H9 (cell line): ENCODE measurements at places on chromosomes 1 and 21. TPM values are rescaled to one million over a fixed set of nuclear protein-coding genes. Genes with fewer than 3 reads are reported as not detected.
A peak's percentile ranks its signal among the peaks of the same experiment; 100 is the strongest.

ADGRL4 gene
- total RNA-seq = 0.24 and 0.63 TPM in 2 replicates

HIVEP3 gene
- 1.2 and 1.4 TPM in 2 replicates for total RNA-seq

DNA sequence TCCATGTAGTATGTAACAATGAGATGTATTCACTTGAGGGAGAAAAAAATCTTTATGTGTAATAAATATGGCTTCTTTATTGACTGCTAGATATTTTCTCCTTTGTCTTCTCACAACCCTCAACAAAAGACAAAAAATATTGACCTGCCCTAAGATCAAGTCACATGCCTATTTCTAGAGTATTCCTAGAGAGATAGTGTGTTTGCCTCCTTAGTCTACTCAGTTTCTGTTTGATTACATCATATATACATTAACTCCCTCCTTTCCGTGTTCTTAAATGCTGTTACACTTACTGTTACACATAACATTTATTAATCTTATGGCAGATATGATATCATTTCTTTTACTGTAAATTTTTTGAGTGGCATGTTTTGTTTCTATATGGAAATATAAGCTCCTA lies 281.6 kb upstream of the RGS18 start:
- no peak for DNase-seq

SDHB gene
- total RNA-seq = 76.7 and 77.5 TPM in 2 replicates

KRTAP20-3 gene
- total RNA-seq = not detected in 2 replicates

DNA sequence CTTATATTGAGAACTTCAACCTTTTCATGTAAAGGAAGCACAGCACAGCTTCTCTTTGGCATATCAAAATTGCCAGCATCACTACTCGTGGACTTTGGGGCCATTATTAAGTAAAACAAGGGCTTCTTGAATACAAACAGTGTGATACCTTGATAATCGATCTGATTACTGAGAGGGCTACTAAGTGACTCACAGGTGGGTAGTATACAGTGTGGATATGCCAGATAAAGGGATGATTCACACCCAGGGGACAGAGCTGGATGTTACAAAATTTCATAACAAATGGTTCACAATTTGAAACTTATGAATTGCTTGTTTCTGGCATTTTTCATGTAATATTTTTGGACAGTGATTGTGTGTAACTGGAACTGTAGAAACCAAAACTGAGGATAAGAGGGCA lies 15.4 kb downstream of the HDAC1 start:
- DNase-seq = no peak

GRCh38 chr1:232697187-232697822 lies 67.4 kb upstream of the SIPA1L2 start:
- DNase-seq = no peak

DNA sequence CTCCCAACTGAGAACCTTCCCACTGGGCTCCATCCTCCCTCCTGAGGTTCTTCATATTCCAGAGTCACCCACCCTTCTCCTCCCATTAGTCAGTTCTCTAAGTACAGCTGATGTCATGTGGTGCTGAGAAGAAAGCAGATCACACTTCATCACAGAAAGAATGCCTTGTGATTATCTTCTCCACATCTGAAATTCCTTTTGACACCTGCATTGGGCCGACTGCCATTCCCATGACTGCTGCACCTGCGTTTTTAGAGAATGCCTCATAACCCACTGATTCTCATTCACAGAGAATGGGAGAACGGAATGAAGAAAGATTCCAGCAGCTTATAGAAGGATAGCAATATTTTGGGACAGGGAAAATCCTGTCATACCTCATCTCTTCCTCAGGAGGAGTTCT lies 14.3 kb downstream of the LEPR start:
- no peak for DNase-seq

- DNase-seq = no peak
These were observed 55.5 kb upstream of the GALNT2 start for GRCh38 chr1:230011333-230012092.

DNA sequence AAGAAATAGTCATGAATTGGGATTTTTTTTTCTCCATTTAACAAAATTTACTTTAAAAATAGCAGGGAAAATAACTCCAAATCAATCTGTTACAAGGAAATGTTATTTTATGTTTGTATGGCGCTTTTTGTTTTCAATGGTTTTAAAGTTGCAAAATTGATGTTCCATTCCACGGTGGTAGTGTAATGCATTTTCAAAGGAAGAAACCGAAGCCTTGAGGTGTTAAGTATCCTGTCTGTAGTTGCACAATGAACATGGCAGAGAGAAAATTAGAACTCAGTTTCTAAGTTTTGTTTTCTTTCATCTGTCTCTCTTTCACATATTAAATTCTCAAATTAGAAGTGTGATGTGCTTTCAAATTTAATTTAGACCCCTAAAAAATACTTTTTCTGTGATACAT lies 841.8 kb downstream of the USP25 start:
- no peak for DNase-seq

DNA sequence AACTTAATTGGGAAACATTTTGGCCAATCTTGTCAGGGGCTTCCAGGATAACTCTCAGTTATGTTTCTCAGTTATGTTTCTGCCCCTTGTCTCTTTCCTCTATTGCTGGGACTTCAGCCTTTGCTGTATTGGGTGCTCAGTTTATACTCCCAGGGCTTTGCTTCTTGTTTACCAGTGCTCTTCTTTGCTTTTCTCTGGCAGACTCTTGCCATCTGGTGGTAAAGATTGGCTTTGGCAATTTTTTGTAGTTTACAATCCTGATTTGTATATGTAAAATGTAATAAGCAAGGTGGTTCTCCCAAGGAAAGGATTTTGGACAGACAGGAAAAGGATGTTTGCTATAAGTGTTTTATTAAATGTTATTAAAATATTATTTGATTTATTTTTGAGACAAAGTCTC lies 37.9 kb downstream of the FABP3 start:
- DNase-seq = no peak

GRCh38 chr1:241637604-241638003 lies 2.6 kb downstream of the CHML start:
- DNase-seq = no peak

GBP5 gene
- total RNA-seq = not detected in 2 replicates

OPRD1 gene
- total RNA-seq = 1.8 and 2.5 TPM in 2 replicates

DNA sequence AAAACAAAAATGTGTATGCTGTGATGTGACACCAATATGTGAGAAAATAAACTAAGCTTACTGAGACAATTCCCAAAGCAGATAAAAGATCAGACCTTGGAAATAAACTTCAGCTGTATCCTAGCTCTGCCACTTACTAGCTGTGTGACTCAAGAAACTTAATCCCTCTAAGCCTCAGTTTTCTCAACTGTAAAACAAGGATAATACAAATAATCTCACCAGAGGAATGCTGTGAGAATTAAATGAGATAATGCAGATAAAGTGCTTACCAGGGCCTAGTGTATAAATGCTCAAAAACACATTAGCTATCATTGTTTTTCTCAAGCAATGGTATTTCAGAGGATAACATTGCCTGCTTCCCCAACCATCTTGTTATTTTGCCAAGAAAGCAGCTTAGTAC lies 2.1 kb downstream of the HEATR1 start:
- DNase-seq = no peak

USP21 gene
- 17.9 and 18.4 TPM in 2 replicates for total RNA-seq

ZRANB2 gene
- total RNA-seq = 91.0 and 103 TPM in 2 replicates

- DNase-seq = peak; percentile 41
These were observed 91.7 kb upstream of the PGBD5 start for GRCh38 chr1:230517786-230518185.

- no peak for DNase-seq
These were observed 5.9 kb upstream of the TNFSF4 start for GRCh38 chr1:173212952-173213491.

DNA sequence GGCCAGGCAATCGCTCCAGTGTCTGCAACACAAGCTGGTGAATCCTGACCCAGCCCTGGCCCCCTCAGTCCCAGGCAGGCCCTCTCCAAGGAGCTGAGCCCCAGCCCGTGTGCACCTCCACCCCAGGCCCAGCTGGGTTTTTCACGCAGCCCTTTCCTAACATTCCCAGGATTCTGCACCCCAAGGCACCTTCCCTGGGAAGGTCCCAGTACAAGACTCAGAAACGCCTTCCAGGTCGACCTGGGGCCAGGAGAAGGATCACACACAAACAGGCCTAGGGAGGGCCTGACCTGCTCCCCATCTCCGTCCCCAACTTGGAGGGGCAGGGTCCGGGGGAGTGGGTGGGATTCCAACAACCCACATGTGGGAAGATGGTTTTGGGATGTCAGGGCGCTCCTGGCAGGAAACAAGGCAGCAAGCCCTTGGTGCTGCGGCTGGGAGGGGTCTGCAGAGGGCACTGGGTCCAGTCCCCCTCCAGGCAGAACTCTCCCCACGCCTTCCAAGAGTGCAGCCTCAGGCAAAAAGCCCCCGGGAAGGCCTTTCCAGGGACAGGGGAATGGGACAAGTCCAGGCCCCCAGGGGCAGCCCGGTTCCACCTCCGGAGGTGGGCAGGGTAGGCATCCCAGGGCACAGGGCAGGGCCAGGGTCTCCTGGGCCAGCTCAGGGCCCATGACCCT lies 58.3 kb downstream of the KCNAB2 start:
- no peak for DNase-seq

DNA sequence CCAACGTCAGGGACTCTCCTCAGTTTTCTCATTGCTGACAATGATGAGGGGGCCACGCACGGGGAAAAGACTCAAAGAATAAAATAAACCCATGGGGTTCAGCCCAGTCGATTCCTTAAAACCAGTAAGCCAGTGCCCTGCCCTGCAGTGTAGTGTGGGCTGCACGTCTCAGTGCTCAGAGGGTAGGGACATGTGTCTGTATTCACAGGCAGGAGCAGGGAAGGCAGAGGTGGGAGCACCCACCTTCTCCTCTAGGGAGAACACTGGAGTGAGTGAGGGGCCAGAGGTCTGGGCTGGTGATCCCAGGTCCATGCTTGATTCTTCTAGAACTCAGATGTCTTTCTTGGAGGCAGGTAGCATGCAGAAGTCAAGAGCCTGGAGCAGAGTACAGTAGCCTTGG lies 303.6 kb downstream of the MATN1 start:
- DNase-seq = no peak

ANKRD45 gene
- total RNA-seq = 0.31 and 0.44 TPM in 2 replicates

DNA sequence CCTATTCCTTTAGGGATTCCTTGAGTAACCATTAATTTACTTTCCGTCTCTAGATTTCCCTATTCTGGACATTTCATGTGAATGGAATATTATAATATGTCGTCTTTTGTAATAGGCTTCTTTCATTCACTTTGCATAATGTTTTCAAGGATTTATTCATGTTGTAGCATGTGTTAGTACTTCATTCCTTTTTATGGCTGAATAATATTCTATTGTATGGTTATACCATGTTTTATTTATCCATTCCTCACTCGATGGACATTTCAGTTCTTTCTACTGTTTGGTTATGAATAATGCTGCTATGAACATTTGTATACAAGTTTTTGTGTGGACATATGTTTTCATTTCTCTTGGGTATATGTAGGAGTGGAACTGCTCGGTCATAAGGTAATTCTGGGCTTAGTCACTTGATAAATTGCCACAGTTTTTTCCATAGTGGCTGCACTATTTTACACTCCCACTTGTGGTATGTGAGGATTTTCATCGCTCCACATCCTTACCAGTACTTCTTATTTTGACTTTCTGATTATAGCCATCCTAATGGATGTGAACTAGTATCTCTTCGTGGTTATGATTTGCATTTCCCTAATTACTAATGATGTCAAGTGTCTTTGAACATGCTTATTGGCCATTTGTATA lies 17.7 kb downstream of the PPP2R5A start:
- no peak for DNase-seq

- no peak for DNase-seq
These were observed 43.8 kb downstream of the RHBG start for GRCh38 chr1:156412653-156413321.

- DNase-seq = no peak
These were observed 47.3 kb downstream of the ST6GALNAC3 start for GRCh38 chr1:76121850-76122249.

DNA sequence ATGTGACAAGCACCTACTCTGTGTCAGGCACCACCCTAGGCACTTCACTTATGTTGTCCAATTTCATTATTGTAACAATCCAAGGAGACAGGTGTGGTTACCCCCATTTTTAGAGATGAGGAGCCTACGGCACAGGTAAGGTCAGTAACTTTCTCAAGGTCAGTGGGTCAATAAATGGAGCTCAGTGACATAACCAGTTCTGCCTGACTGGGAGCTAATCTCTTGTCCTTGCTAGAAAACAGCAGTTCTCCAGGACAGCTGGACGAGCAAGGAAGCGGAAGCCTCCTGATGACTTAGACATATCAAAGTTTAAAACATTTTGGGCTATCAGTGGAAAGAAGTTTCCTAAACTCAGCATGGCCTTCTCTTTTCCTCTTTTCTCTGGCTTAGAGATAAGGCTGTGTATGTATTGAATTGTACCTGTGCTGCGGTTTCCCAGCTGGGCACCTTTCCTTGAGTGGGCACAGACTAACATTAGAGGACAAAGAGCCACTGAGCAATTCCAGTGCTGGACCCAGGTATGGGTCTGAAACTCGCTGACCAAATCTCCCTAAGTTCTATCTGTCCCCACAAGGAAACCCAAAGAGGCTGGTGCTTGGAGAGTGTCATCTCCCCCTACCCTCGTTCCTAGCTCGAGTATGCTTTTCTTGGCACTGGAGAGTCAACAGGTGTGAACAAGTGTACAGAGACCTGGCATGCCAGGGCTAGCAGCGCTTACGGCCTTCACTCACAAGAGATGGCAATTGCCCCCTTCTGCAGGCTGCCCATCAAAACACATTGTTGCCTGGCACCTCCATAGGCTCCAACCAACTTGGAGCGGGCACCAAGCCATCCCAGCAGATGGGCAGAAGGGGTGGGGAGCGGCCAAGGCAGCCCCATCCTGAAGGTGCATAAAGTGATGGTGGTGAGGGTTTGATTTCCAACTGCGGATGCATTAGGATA lies 456.1 kb upstream of the PROX1 start:
- no peak for DNase-seq

GRCh38 chr1:14098294-14098913 lies 398.4 kb downstream of the PRDM2 start:
- DNase-seq = peak; percentile 16

DNA sequence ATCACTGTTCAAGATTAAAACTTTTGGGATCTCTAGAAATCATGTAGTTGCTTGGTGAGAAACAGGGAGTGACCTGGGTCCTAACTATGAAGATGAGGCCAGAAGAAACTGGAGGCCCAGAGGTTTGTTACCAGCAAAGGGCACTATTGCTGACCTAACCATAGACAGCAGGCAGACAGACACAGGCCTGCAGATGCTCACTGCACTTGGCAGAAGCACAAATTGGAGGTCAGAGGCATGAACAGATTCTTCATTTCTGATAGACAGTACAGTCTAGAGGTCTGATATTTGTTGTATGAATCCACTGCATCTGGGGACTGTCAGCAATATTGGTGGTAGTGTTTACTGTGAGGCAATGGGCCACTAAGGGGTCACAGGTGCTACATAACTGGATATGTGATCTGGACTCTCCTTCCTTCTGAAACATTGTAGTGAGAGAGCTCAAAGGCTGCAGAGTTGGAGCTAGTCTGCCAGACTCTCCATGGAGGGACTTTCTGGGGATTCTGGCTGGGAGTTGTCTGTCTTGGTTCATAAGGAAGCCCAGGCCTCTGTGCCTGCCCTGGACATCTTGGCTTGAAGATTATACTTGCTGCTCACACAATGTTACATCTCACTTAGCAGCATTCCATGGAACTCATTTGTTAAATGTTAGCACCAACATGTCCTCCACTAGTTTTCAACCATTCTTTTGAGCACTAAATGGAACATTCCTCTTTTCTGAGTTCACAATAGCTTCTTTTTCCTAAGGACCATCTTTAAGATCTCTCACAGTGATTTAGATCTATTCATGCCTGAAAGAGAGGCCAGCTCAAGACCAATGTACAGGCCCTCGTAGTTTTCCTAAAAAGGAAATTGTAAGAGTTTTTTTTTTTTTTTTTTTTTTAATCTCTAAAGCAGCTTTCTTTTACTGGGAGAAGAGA lies 26.9 kb upstream of the CCN1 start:
- no peak for DNase-seq
